ENCODE measurements at places on chromosomes 4 and X.

DNA sequence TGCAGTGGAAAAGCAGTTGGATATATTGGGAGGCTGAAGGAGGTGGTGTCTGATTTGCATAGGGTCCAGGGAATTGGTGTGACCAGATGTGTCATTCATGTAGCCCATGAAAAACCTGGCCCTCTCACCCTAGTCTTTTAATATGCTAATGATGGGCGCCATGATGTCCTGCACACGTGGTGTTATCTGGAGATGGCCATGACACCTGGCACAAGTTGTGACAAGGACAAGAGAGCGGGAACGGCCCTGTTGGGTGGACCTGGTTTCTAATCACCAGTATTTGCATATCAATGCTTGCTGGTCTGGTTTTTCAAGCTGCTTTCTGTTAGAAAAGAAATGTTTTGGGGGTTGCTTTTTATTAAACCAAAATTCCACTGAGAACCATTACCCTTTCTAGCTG is 87.4 kb downstream of the ZXDA start:
- no peak for DNase-seq

GRCh38 chr4:131098976-131099375 is 2003.0 kb downstream of the C4orf33 start:
- DNase-seq: no peak

DNA sequence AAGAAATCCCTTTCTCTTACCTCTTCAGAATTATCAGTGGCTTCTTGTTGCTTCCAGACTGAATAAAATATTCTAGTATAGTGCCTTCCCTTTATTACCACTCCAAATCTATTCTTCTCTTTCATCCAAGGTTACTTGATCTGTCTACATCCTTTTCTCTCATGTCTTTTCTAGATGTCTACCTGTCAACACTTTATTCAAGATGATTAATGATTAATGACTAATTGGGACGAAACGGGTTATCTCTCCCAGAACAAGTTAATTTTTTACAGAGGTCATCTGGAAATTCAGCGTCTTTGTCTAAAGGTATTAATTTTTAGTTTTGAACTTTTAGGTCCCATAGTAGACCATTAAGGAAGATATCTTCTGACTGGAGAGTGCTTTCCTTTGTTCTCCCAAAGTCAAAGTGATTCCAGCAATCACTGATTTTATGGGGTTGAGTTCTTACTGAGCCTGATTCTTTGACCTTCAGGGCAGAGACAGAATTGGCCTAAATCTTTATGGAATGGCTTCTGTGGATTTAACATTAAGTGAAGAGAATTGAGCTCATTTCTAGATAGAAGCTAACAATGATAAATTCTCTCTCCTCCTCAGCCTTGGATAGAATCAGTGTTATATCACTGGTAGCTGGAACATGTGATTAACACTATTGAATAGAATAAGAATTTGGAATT is 335.4 kb upstream of the TEX13C start:
- no peak for DNase-seq

GRCh38 chrX:154530286-154530685 is 14.3 kb upstream of the FAM3A start:
- no peak for DNase-seq

DNA sequence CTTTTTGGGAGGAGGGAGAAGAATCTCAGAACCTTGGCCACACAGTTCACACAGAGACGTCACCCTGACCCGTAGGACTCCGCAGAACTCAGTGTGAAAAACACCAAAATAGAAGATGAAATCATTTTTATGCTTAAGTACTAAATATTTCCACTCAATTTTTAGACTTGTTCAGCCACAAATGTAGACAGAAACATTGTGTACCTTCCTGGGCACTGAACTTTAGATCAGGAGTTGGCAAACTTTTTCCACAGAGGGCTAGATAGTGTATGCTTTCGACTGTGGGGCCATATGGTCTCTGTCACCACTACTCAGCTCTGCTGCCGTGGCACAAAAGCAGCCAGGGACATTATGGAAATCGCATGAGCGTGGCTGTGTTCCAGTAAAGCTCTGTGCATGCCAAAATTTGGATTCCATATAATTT is 61.8 kb upstream of the STOX2 start:
- no peak for DNase-seq

DNA sequence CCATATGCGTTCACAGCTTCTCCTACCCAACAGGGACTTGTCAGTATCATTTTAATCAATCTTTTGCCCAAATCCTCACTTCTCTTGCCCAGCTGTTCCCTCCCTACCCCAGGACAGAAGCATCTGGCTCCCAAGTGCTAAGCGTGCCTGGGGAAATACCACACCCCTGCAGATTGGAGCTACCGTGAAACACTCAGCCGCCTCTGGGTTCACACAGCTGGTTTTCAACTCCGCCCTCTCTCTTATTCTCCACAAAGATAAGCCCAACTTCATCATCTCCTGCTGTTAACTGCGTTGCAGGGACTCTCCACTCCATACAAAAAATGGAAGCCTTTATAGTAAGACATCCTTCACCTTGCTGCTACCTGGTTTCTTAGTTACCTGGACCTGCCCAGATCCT is 147.3 kb upstream of the FTHL17 start:
- no peak for DNase-seq

GRCh38 chrX:17031827-17032226 is 85.4 kb downstream of the REPS2 start:
- no peak for DNase-seq

DNA sequence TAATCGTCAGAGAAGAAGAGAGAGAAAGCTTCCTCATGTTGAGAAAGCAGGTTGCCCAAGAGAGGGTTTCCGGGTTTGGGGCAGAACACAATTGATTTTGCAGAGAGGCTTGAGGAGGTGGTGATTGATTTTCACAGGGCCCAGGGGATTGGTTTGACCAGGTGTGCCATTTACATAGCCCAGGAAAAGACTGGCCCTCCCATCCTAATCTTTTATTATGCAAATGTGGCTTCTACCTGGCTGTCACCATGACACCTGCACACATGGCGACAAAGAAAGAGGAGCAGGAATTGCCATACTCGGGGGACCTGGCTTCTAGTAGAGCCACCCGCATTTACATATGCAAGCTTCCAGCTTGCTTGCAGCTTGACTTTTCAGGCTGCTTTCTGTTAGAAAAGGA is 405.3 kb downstream of the PPP4R3C start:
- no peak for DNase-seq

DNA sequence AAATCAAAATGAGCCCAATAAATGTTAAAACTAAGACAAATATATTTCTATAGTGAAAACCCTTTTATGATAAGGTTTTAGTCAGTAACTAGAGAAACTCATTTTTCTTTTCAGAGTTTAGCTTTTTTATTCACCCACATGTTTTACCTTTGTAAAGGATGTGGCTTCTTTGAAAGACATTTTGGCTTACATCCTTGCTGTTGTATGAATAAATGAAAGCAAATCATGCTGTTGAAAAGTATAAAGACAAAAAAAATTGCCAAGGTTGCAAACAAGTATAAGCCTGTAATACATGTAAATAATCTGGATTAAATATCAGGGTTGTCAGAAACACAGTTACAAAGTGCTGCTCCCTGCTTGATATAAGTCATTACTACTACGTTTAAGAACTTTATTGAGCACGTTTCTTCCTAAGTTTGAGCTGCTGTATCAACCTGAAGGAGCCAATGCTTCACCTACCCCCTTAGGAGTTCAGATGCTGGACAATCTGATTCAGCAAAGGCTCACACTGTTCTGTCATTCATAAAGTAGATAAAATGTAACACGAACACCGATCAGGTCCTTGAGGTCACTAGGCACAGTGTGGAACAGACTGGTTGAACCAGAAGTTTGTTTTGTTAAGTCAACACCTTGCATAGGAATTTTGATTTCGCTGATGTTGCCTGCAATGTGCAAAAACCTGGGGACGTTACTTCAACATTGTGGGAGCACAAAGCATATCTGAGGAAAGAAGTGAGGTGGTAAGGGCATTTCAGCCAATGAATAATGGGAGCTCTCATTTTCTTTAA is 321.2 kb upstream of the BMP3 start:
- DNase-seq: no peak

- DNase-seq: peak; percentile 34
These were observed at the start of gene ARHGAP10 for GRCh38 chr4:147731580-147732517. Gene ARHGAP10 (plus strand): TSS chr4:147732088. CDS start chr4:147732302, 214 bp downstream.

All from HuH-7.5 (cell line).